Activated CD4-positive, alpha-beta T cell treated with anti-CD3 and anti-CD28 coated beads, Interleukin-2, amount 50 U/mL, for 1 hour (primary cell): ENCODE measurements at places on chromosomes 6 and 20.

GRCh38 chr6:87907521-87907920 lies 140.1 kb upstream of the SPACA1 start:
- DNase-seq, result no peak

DNA sequence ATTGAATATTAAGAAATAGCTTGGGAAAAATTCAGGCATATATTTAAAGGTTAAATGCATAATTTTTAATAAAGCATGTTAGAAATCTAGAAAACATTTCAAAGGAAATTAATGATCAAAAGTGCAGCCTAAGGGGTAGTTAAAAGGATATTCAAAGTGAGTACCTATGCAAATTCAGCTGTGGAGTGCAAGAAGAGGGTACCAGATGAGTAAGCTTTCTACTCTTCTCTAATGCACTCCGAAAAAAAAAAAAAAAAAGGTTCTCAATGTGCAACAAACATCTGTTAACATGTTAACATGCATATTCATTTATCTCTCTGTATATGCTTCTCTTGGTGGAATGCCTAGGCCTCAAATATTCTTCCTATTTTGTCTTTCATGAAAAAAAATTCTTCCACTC lies 32.0 kb upstream of the KATNA1 start:
- DNase-seq, result no peak

- no peak for DNase-seq
Observed at GRCh38 chr20:58567437-58567836, 52.2 kb upstream of the APCDD1L start.

DNA sequence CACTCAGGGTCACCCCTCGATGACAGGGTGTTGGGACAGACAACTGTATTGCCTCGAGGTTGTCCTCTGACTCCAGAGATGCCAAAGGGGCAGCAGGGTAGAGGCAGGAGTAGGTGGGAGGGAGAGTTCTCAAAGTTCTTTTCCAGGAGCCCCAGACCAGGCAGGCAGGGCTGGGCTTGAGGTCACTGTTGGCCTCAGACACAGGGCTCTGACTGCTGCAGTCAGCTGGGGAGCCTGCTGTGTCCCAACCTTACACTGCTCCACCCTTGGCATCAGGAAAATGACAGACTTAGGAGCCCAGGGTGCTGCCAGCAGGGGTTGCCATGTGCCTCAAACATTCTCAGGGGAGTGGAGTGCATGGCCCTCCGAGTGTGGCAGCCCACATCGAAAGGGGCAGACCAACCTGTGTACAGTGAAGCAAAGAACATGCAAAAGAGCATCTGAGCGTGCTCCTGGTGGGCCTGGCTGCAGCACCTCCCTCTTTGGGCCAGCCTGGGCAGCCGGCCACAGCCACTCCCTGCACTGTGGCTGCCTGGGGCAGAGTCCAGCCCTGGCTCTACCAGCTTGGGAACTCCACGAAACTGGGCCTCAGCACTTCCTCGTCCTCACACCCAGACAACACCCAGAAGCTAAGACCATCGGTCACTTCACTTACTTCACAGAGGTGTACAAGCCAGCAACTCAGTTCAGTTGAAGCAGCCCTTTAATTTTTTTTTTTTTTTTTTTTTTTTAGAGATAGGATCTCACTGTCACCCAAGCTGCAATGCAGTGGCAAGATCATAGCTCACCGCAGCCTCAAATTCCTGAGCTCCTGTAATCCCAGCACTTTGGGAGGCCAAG lies 24.0 kb downstream of the C6orf132 start:
- no peak for DNase-seq

GRCh38 chr6:112396221-112396620 lies 49.1 kb downstream of the RFPL4B start:
- no peak for DNase-seq

- DNase-seq, result no peak
Observed at GRCh38 chr20:52652271-52652670, 319.9 kb upstream of the TSHZ2 start.

GRCh38 chr6:126261792-126262421 lies 78.0 kb upstream of the CENPW start:
- no peak for DNase-seq

DNA sequence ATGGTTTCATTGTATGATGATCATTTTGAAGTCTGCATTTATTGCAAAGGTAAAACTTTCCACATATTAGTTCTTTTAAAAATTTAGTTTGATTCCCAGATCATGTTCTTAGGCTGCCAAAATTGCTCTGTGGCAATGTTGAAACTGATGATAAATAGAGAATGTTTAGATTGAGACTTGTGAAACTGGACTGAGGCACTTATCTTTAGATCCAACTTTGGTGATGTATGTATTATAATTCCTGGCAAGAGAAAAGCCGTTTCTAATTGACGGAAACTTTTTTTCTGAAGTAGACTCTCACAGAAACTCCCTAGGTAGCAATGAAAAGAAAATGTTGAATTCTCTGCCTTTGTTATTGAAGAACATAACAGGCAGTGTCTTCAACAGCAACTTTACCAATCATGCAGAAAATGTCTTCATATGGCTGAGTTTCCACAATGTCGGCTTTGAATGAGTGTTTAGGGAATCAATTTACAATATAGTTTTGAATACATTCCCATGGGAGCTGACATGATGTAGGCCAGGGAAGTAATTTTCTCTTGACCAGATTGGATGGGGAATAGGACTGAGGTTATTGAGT lies 456.2 kb downstream of the CD109 start:
- no peak for DNase-seq

DNA sequence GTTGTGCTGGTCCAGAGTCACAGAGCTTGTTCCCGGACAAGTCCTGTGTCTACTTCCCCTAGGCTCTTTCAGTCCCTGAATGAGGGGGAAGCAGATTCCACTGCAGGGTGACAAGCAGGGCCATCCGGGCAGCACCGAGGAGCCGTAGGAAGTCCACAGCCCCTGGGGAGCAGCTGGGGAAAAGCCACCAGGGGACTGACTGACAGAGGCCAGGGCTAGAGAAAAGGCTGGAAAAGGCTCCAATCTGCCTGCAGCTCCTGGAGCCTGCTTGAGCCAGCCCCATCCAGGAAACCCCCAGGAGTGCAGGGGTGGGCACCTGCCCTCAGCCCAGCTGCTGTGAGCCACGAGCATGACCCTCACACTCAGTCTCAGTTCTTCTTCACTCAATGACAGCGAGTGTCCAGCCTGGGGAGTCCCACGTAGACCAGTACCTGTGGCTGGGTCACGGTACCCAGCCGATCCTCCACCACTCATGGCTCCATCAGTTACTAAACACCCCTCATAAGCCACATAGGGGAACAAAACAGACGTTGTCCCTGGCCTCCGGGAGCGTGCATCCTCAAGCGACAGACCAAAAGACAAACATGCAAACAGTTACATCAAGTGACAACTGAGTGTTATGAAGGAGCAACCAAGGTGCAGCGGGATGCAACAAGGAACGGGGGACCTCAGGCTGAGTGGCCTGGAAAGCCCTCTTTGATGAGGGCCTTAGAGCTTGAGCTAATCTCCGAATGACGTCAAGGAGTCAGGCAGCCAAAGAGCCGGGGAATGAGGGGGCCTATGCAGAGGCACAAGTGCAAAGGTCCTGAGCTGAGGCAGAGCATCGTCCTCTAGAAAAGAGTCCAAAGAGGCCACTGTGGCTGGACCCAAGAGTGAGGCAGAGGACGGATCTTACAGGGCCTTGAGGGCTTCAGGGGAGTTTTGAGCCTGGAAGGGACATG lies 24.8 kb upstream of the VSTM2L start:
- no peak for DNase-seq

- DNase-seq, result no peak
Observed at GRCh38 chr6:56567501-56567900, 75.2 kb downstream of the DST start.

DNA sequence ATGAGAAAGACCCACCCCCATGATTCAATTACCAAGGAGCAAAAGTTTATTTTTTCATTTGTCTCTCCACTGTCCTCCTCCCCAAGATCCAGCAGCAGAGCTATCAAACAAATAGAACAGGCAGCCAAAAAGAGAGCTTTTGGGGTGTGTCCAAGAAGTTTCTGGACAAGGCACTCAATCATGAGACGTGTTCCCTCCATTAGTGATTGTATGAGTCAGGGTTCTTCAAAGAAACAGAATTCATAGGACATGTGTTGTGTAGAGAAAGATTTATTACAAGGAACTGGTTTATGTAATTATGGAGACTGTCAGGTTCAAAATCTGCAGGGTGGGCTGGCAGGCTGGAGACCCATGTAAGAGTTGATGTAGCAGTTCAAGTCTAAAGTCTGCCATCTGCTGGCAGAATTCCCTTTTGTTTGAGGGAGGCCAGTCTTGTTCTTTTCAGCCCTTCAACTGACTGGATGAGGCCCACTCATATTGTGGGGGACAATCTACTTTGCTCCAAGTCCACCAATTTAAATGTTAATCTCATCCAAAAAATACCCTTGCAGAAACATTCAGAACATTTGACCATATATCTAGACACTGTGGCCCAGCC lies 248.1 kb upstream of the OPRM1 start:
- no peak for DNase-seq

GRCh38 chr6:56890683-56891429 lies 64.1 kb upstream of the BEND6 start:
- no peak for DNase-seq

DNA sequence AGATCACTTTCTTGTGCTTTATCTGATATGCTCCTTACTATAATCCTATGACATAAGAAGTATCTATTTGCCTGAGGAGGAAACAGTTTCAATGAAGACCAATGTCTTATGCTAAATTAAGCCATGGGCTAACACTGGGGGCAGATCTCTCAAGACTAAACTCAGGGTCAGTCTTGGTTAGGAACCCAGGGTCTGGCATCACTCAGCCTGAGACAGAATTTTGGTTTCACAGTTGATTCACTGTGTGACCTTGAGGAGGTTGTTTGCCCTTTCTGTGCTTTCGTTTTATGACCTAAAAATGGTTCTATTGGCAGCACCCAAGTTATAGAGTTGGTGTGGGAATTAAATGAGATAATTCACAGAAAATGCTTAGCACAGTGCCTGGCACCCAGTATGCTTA lies 4.9 kb upstream of the BCAS1 start:
- no peak for DNase-seq

DNA sequence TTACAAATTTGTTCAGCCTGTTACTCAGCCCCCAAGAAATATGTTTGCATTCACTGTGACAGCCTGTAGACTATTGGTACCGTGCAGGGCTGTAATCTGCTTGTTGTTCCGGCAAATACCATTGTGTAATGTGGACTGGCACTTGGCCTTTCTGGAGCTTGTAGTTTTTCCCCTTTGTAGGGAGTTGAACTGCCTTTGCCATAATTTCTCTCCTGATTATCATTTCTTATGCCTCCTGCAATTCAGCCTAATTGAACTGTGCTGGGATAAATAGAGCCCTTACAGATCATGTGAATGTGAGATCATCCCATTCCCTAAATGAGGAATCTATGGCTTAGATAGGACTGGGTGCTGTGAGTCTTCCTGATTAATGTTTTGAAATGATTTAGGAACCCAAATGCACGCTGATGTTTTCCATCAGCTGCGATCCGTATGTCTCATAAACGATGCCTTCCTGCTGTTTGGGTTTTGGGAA lies 185.1 kb downstream of the JARID2 start:
- DNase-seq, result no peak

- DNase-seq, result no peak
Observed at GRCh38 chr20:44866703-44867335, 18.7 kb upstream of the YWHAB start.

- DNase-seq, result no peak
Observed at GRCh38 chr6:41504466-41505121, 41.6 kb upstream of the FOXP4 start.

GRCh38 chr20:40393197-40394079 lies 295.6 kb downstream of the MAFB start:
- DNase-seq, result no peak

GRCh38 chr20:41467220-41467619 lies 100.6 kb upstream of the EMILIN3 start:
- DNase-seq, result no peak

DNA sequence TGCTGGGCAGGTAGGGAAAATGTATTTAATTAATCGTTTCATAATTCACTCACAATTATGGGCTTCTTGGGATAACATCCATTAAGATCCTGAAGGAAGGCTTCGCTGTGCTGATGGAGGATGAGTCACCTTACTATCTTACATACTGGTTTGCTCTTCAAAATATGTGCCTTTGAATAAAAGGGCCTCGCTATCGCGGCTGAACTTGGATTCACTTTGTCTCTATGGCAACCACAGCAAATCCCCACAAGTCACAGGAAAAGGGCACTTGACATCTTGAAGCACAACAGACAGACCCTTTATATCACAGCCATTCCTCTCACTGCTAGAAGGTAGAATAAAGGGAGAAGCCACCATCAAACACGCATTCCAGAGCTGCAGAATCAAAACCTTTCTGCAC lies 141.3 kb upstream of the MYLIP start:
- DNase-seq, result no peak

DNA sequence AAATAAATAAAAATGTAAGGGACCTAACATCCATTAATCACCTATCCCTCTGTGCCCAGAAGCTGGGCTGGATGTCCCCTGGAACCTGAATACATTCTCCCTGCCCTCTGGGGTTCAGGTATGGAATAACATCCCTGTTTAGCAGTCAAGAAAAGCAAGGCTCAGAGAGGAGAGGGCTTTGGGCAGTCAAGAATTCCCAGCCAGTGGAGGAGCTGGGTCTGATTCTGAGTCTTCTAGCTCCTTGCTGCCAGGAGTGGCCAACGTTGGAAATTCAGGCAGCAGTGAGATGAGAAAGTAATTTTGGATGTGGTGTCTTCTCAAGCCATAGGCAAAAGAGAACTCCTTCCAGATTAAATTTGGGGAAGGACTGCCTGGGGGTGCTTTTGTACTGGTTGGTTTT lies 42.6 kb upstream of the ZNFX1 start:
- no peak for DNase-seq

- no peak for DNase-seq
Observed at GRCh38 chr20:37408302-37409193, 62.6 kb downstream of the SRC start.

GRCh38 chr20:58847463-58847862 lies 3.2 kb downstream of the GNAS-AS1 start:
- no peak for DNase-seq

GRCh38 chr6:34239893-34240292 lies 3.2 kb downstream of the HMGA1 start:
- DNase-seq, result no peak

- no peak for DNase-seq
Observed at GRCh38 chr6:47715782-47716181, 17.4 kb downstream of the ADGRF4 start.

DNA sequence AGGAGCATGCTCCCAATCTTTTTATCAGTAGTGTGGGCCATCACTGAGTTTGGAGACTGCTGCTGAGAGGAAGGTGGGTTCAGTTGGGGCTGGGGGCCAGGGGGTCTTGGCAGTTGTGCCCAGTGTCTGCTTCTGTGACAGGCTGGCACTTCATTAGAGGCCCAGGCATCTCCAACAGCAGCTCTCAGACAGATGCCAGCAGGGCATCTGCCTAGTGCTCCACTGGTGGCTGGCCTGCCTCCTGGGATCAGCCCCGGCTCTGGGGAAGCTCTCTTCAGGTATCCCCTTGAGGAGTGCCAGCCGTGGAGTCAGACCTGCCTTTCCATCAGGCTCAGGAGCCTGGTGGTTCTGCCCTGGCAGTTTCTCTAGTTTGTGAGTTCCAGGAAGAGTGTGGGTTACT lies 77.3 kb downstream of the DTD1 start:
- DNase-seq, result no peak

DNA sequence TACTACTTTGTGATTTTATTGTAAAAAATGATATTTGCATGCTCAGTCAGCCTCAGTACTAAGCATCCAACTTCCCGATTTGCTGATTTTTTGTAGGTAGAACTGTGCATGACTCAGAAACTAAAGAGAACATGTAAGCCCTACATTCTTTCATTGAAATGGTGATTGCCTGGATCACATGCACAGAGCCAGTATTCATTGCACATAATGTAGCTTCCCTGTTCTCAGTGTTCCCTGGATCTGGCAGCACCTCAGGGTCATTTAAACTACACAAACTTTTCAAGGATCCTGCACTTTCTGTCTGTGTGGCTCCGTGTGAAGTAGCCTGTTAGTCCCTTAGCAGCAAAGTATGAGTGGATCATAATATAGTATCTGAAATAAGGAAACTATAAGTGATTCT lies 422.9 kb upstream of the AGPAT4 start:
- no peak for DNase-seq
